ENCODE measurements at places on chromosomes 3 and 15. TPM values are rescaled to one million over a fixed set of nuclear protein-coding genes. Genes with fewer than 3 reads are reported as not detected.
A peak's percentile ranks its signal among the peaks of the same experiment; 100 is the strongest.

- DNase-seq: no peak
These were observed 19.9 kb downstream of the TMEM212 start for GRCh38 chr3:171862993-171863521.

DNA sequence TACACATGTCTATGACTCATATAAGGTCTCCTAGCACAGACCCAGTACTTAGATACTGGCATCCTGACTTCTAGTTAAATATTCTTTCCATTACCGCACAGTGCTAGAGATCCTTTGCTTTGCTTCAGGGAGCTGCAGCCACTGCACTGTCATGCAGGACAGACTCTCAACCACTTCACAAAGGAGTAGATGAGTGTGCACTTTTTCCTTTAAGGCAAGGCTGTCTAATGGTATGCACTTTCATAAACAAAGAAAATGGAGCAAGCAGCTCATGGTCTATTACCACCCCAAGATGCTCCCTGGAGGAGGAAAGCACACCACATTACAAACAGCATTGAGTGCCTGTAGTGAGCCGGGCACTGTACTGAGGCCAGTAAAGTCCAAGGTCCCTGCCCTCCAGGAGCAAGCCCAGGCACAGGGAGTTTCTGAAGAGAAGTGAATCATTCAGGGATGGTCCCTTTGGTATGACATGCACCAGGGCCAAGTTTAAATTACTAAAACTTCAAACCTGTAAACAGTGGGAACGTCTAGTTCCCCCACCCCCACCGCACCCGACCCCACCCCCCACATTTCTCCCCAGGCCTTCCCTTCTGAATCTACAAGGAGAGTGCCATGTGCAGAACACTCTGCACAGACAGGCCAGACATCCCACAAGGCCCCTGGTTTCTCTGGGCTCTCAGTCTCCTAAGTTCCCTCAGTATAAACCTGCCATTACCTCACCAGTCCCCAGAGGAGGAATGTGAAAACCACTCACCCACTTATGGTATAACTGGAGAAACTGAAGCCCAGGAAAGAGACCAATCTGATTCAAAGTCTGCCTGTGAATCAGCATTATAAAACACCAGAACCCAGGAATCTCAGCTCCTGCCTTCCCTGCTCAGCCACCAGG lies 107.8 kb upstream of the BCL6 start:
- no peak for DNase-seq

TUSC7 gene
- not detected for total RNA-seq

WDR93 gene
- total RNA-seq: not detected

GRCh38 chr3:105177576-105177975 lies 189.1 kb upstream of the ALCAM start:
- DNase-seq: no peak

GRCh38 chr15:47405365-47406162 lies 311.7 kb upstream of the SEMA6D start:
- no peak for DNase-seq

ATP8B4 gene
- total RNA-seq: 69.2 TPM

GRCh38 chr15:71951134-71951533 lies 140.8 kb downstream of the NR2E3 start:
- no peak for DNase-seq

GRCh38 chr3:52530918-52531826 lies 2.5 kb downstream of the NT5DC2 start:
- DNase-seq: no peak

DNA sequence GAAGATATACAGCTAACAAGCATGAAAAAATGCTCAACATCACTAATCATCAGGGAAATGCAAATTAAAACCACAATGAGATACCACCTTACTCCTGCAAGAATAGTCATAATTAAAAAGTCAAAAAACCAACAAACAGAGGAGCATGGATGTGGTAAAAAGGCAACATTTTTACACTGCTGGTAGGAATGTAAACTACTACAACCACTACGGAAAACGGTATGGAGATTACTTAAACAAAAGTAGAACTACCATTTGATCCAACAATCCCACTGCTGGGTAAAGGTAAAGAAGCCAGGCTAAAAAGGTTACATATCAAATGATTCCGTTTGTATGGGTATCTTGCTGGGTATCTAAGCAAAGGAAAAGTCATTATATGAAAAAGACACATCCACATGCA lies 53.8 kb downstream of the STAG1 start:
- no peak for DNase-seq

DNA sequence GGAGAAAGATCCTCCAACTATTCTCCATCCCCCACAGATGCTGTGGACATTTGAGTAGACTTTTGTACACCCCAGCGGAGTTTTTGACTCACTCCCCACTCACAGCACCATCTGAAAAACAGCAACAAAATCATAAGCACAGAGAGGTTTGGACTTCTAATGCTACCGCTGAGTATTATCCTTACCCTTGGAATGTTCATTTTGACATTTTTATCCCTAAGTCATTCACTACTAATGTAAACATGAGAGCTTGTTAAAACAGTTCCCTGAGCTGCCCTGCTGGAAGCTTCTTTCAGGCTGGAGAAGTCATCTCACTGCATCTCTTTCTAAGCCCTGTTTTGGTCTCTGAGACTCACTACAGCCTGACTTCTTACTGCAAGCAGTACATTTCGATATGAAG lies 1045.9 kb downstream of the MCTP2 start:
- no peak for DNase-seq

DNA sequence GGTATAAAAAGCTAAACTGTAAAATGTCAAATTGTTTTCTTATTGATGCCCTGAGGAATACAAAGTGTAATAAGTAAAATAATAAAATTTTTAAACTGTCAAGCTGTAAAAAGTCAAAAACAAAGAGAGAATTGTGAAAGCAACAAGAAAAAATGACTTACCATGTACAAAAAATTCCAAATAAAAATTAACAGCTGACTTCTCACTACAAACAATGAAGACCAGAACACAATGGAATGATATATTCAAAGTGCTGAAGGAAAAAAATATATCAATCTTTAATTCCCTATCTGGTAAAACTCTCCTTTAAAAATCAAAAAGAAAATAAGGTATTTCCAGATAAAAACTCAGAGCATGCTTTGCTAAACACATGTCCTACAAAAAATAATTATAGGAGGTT lies 883.5 kb downstream of the IGSF11 start:
- DNase-seq: no peak

DNA sequence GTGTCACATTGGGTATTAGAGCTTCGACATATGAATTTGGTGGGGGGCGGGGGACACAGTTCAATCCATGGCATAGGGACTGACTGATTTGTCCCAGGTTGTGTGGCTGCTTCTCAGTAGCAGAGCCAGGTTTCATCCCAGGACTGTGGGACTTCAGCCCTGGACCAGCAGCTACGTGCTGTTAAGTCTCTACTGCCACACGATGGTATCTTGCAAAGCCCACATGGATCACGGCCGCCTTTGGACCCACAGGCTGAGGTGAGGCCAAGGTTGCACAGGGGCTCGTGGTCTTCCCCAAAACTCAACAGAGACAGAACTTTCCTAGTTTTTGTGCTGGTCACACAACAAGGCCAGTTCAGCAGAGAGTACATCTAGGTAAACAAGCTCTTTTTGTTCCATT lies 97.4 kb downstream of the LRRK1 start:
- peak; percentile 33 for DNase-seq

- DNase-seq: no peak
These were observed 38.7 kb downstream of the GJD2 start for GRCh38 chr15:34716111-34716510.

DNA sequence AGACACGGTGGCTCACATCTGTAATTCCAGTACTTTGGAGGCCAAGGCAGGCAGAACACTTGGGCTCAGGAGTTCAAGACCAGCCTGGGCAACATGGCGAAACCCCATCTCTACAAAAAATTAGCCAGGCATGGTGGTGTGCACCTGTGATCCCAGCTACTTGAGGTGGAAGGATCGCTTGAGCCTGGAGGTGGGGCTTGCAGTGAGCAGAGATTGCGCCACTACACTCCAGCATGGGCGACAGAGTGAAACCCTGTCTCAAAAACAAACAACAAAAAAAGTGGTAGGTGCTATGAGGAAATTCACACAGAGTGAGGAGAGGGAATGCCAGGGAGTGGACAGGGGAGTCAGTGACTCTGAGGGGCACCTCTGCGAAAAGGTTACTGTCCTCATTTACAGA lies 29.4 kb downstream of the RPN1 start:
- DNase-seq: no peak

DNA sequence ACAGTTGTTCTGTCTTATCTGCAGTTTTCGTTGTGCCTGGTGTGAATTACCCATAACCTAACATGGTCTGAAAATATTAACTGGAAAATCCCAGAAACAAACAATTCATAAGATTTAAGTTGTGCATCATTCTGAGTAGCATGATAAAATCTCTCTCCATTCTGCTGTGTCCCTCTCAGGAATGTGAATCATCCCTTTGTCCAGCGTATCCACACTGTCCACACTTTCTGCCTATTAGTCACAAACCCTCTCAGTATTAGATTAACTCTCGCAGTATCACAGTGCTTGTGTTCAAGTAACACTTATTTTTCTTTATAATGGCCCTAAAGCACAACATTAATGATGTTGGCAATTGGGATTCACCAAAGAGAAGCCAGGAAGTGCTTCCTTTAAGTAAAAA lies 203.2 kb downstream of the CGGBP1 start:
- no peak for DNase-seq

SLC6A20 gene
- total RNA-seq: not detected

DNA sequence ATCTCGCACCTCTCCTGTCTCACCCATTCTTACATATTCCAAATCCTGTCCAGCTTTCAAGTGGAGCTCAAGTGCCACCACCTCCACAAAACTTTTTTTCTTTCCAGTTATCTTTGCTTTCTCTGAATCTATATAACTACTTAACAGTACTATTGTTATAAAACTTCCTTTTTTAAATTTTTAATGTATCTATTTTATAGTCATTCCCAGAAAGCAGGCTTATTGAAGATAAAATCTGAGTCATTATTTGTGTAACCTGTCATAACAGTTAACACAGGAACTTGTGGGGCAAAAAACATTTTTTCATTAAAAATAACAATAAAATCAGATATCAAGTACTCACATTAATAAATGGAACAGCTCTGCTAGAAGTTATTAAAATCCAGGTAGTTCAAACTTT lies 73.3 kb upstream of the ALCAM start:
- no peak for DNase-seq

RHCG gene
- total RNA-seq: not detected

DNA sequence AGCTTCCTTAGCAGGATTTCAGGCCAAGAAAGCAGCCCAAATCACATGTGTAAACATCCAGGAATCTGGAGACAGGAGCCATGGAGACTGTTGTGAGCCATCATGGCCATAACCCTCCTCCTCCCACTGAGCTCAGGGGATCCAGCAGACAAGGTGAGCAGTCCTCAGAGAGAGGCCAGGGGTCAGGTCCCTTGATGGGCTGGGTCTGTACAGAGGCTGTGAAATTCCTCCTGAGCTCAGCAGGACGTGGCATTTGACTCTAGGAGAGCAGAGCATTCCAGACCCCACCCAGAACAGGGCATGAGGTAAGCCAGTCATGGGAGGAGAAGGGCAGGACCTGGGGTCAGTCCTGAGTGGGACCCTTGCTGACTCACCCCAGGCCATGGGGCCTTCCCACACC lies 67.0 kb upstream of the ACAN start:
- no peak for DNase-seq

GRCh38 chr3:70149714-70150400 lies 150.3 kb downstream of the SAMMSON start:
- DNase-seq: no peak

DNA sequence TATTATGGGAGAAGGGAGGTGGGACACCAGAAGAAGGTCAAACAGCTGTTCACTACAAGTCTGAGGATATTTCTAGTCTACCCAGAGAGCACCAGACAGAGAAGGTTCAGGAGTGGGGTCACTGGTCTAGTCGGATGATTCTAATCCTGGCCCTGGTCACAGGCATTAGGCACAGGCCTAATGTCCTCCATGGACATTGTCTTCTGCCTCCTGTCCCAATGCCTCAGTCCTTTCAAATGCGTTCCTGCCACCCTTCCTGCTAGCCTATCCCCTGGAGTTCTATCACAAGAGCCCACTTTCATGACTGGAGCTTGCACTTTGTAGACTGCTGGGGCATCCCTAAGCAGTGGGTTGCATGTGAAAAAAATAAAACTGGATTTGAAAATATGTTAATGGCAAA lies 83.9 kb upstream of the PFN2 start:
- DNase-seq: no peak

- no peak for DNase-seq
These were observed 87.0 kb downstream of the SV2B start for GRCh38 chr15:91186904-91187656.

- DNase-seq: no peak
These were observed 85.1 kb downstream of the PDCD6IP start for GRCh38 chr3:33883538-33883950.

C3orf49 gene
- not detected for total RNA-seq

DNA sequence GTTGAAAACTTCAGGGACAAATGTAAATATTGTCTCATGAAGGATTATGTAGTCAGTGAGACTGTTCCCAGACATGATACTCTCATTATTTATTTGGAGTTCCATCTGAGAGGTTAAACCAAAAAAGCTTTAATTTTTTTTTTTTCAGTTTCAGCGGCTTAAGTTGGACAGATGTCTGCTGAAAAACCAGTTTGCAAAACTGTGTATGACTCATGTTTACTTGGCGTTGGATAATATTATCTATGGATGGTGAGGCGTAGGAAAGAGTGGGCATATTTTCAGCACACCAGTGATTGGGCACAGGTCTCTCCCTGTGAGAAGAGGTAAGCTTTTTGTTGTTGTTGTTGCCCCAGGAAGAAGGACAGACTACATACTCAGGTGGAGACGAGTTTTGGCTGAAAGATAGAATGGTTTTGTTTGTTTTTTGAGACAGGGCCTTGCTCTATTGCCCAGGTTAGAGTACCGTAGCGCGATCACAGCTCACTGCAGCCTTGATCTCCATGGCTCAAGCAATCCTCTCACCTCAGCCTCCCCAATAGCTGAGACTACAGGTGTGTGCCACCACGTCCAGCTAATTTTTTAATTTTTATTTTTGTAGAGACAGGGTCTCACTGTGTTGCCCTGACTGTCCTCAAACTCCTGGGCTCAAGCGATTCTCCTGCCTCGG lies 16.4 kb upstream of the ANXA2 start:
- DNase-seq: no peak

DNA sequence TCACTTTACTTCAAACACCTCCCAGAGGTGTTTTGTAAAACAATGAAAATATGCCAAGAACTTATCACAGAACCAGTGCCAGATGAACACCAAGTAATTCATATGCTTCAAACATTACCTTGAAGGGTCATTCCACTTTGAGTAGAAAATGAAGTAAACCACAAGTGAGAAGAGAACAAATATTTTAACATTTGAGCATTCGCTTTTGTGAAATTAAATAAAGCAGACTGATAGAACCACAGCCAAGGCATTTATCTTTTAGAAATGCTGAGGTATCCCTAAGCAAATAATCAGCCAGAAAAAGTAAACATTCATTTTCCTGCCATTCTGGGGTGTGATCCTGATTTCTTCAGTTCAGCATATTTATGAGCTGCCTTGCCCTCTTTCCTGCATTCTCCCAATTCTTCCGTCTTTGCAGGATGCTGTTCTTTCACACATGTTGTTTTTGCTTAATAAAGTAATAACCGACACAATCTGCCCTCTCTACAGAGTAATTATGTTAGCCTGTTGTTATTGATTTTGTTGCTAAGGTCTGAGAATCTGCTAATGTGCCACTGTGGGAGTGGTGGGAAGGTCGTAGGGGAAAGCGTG lies 235.6 kb upstream of the TGFBR2 start:
- no peak for DNase-seq

GRCh38 chr15:72033711-72034110 lies 84.2 kb downstream of the MYO9A start:
- DNase-seq: no peak

PRR23C gene
- total RNA-seq: not detected

TMEM266 gene
- not detected for total RNA-seq

GUCA1C gene
- not detected for total RNA-seq

PRICKLE2 gene
- not detected for total RNA-seq

ARPIN gene
- not detected for total RNA-seq

ADAMTSL3 gene
- not detected for total RNA-seq

CFAP92 gene
- 0.12 TPM for total RNA-seq

TEX55 gene
- total RNA-seq: not detected

Measured in activated CD8-positive, alpha-beta memory T cell treated with anti-CD3 and anti-CD28 coated beads, Interleukin-2, amount 10 ng/mL, durations not matched to agents 7 days and 5 days (primary cell).